M059J (cell line): ENCODE measurements at places on chromosomes 3 and 15. TPM values are rescaled to one million over a fixed set of nuclear protein-coding genes. Genes with fewer than 3 reads are reported as not detected.

The TERC gene
- 33.4 and 110 TPM in 2 replicates for total RNA-seq

DNA sequence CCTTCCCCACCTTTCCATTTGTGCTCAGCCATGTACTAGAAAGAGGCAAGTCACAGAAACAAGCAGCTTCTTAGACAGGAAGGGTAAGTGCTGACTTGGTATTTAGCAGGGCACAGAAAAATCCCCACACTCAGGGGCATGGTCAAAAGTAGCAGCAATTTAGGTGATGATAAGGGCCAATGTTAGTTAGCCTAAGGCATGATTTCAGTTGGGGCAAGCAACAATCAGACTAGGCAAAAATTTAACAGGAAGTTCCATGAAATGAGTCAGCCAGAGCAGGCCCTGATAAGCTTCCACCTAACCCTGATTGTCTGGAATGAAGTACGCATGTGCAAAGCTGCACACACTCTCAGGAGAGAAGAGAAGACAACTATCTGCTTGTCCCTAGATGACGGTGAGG, 423.4 kb upstream of the UBE2E2 start:
- DNase-seq: no peak

The GPR62 gene
- total RNA-seq: 0.02 TPM in 1 of 2 replicates, not detected in the other

DNA sequence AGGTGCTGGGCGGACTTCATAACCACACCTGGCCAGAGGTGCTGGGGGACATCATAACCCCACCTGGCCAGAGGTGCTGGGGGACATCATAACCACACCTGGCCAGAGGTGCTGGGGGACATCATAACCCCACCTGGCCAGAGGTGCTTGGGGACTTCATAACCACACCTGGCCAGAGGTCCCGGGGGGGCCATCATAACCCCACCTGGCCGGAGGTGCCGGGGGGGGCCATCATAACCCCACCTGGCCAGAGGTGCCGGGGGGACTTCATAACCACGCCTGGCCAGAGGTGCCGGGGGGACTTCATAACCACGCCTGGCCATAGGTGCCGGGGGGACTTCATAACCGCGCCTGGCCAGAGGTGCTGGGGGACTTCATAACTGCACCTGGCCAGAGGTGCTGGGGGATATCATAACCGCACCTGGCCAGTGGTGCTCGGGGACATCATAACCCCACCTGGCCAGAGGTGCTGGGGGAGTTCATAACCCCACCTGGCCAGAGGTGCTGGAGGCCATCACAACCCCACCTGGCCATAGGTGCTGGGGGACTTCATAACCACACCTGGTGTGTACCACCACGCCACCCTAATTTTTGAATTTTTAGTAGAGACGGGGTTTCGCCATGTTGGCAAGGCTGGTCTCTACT, 10.7 kb upstream of the TUBGCP5 start:
- no peak for DNase-seq

- DNase-seq: no peak
Observed at GRCh38 chr3:31268868-31269267, 263.9 kb upstream of the STT3B start.

The CRTC3 gene
- 8.0 and 12.0 TPM in 2 replicates for total RNA-seq
